ENCODE measurements at places on chromosomes 3 and 15.

- no peak for DNase-seq
Measured at GRCh38 chr15:70158309-70159000, 60.7 kb upstream of the TLE3 start.

GRCh38 chr15:70259028-70259424, 161.3 kb upstream of the TLE3 start:
- peak; percentile 44 for DNase-seq

- DNase-seq = no peak
Measured at GRCh38 chr3:41863024-41863423, 98.9 kb downstream of the ULK4 start.

GRCh38 chr3:143443851-143444331, 324.3 kb downstream of the CHST2 start:
- DNase-seq = no peak

GRCh38 chr3:170778240-170779217, 91.5 kb downstream of the RPL22L1 start:
- DNase-seq = no peak

- no peak for DNase-seq
Measured at GRCh38 chr3:42505128-42505848, 2.8 kb downstream of the VIPR1 start.

DNA sequence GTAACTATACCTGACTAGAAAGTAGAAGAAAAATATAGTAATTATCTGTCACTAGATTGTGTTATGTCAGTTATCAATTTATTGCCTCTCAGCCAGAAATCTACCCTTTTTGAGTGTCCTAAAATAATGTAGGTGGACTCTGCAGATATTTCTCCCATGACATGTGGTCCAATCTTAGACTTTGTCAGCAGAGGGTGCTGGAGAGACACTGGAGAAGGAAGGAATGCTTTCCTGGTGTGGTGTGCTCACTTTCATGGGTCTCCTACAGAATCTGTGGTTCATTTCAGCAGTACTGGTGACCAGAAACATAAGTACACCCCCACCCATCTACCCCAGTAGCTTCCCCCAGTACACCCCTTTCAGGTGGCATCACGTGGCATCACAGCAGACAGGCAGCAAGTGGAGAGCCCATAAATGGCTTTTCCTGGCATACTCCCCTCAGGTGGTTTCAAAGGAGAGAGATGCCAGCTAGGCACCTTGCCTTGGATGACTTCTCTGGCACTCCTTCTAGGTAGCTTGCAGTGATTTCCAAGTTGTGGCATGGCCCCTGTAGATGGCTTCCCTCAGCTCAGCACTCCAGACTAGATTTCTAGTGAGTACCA, 114.7 kb downstream of the GADL1 start:
- DNase-seq = peak; percentile 7

DNA sequence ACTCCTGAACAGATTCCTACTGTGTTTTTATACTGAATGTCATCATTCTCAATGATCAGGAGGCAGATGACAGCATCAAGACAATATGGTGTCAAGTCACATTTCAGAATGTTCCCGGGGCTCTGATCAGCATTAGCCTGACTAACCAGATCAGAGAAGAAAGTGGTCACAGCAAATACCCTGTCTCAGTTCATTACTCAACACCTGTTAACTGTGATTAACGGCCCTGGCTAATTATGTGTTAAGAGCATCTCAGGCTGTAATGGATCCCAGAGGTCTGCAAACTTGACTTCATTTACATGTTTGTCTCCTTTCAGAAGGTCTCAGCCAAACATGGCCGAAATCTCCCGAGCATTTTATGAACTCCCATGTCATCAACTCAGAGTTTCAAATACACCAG, 833.7 kb downstream of the FHIT start:
- no peak for DNase-seq

GRCh38 chr3:174957081-174957480, 97.9 kb downstream of the NAALADL2 start:
- no peak for DNase-seq

All from G401 (cell line).